ENCODE measurements at places on chromosomes 6 and 20.

- no peak for DNase-seq
These were observed 14.0 kb downstream of the TPD52L2 start for GRCh38 chr20:63878899-63879663.

- no peak for DNase-seq
These were observed 117.6 kb downstream of the MRPL14 start for GRCh38 chr6:44009425-44010321.

- DNase-seq, result no peak
These were observed 49.6 kb upstream of the RIPOR2 start for GRCh38 chr6:24985323-24985722.

- DNase-seq, result peak; percentile 36
These were observed 29.9 kb upstream of the MTRF1L start for GRCh38 chr6:153032255-153032882.

- DNase-seq, result no peak
These were observed 1289.3 kb upstream of the CITED2 start for GRCh38 chr6:140663772-140664171.

- no peak for DNase-seq
These were observed 31.3 kb downstream of the MOCS1 start for GRCh38 chr6:39902786-39903465.

DNA sequence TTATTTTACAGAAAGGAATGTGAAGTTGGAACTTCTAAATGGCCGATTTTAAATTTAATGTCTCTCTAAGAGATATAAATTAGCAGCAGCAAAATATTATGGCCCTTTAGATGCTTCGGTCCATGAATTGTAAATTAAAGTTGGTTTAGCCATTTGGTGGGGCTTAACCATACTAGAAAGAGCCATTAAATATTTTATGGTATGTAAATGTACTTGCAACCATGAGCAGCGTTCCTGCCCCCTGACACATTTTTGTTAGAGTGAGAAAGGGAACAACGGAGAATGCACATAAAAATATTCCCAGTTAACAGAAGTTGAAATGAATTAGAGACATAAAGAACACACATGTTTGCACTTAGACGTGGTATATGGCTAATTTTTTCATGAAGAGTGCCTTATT, 237.9 kb downstream of the MYLK4 start:
- DNase-seq, result no peak

GRCh38 chr6:158744986-158745430, 74.2 kb downstream of the EZR start:
- DNase-seq, result no peak

GRCh38 chr6:138652824-138653223, 120.7 kb upstream of the CCDC28A start:
- DNase-seq, result peak; percentile 21

DNA sequence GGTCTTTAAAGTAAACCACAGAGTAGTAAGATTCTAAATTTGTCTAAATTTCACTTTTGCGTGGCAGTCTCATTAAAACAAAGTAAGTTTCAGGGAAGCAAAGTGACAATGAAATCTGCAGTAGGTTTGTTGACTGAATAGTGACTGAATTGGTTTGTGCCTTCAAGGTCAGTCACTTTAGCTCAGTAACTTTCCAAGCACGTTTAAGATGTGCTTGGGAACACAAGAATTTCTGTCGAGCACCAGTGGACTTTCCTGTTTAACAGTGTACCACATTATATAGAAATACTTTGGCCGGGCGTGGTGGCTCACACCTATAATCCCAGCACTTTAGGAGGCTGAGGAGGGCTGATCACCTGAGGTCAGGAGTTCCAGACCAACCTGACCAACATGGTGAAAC, 1.7 kb upstream of the CD24 start:
- no peak for DNase-seq

GRCh38 chr6:169839898-169840631, 88.6 kb downstream of the ERMARD start:
- no peak for DNase-seq

GRCh38 chr6:83589076-83589475, 76.7 kb downstream of the PRSS35 start:
- DNase-seq, result no peak

- no peak for DNase-seq
These were observed 127.3 kb downstream of the BACH2 start for GRCh38 chr6:90169374-90169773.

DNA sequence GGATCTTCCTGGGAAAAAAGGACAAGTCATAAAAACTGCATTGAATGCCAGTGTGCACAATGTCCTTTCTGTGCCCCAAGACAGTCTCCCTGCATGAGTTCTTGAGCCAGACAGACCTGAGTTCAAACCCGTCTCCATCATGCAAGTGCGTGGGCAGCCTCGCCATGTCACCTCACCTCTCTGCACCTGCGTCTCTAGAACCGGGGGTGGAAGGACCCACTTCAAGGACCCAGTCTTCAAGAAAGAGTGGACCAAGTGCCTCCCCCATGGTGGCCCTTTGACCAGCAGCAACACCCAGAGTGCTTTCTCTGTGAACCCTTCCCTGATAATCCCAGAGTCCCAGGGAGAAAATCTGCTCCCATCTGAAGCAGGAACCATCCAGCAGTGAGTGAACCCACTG, 23.5 kb upstream of the ANGPT4 start:
- DNase-seq, result no peak

GRCh38 chr6:27352850-27353249, 35.7 kb upstream of the ZNF391 start:
- no peak for DNase-seq

DNA sequence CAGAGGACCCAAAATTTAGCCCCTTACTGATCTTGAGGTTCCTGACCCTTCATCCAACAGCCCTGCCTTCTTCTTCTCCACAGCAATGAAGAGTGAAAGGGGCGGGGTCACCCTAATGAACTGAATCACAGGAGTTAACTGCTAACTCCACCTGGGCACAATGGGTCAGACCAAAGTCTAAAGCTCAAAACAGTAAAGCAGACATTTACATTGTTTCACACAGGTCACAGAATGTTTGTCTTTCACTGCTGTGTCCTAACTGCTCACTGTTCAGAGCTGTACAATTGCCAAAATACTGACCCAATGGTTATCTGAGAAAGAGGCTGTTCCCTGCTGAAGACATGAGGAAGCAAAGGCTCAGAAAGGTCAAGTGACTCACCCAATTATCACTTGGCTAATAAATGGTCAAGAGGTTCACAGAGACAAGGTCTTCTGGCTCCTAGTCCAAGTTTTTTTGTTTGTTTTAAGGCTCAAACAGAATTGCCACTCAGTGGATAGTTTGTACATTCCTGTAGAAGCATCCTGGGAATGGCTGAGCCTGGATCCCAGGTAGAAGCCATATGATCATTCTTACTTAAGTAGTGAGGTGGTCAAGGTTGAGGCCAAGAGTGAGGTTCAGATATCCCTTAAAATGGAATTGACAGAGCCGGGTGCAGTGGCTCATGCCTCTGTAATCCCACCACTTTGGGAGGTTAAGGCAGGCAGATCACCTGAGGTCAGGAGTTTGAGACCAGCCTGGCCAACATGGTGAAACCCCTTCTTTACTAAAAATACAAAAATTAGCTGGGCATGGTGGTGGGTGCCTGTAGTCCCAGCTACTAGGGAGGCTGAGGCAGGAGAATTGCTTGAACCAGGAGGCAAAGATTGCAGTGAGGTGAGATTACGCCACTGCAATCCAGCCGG, 35.1 kb upstream of the FAM83C start:
- peak; percentile 71 for DNase-seq

- no peak for DNase-seq
These were observed 75.7 kb downstream of the METTL24 start for GRCh38 chr6:110282412-110282811.

GRCh38 chr6:56984361-56984760, 29.5 kb downstream of the BEND6 start:
- peak; percentile 39 for DNase-seq

GRCh38 chr20:41169791-41170351, 32.5 kb downstream of the PLCG1 start:
- DNase-seq, result no peak

- DNase-seq, result no peak
These were observed 8.7 kb upstream of the CST1 start for GRCh38 chr20:23759306-23759940.

- DNase-seq, result no peak
These were observed 893.5 kb upstream of the MAP3K7 start for GRCh38 chr6:91480402-91480801.

DNA sequence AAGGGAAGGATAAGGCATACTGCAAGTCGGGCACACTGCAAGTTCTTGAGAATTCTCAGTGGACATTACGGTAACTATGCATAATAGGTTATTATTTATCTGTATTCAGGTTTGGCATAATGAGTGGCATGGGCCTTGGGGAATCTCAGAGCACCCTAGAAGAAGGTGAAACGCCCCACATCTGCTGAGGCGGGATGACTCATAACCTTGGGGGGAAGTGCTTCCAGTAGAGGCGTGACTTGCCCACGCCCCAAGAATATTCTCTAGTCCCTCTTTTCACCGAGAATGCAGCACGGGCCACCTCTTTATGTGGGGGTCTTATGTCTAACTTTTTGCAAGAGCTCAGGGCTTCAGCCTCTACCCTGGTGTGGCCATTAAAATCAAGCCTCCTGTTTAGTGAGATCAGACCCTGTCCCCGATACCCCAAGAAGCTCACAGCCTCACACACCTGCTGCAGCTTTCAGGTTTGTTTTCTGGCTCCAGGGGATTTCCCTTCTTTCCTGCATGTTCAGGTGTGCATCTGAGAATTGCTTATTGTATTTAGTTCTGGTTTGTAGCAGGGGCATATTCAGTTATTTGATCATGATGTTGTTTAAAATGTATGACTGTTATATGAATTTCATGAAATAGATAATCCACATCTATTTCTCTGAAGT, 19.1 kb downstream of the ZFP64 start:
- no peak for DNase-seq

GRCh38 chr6:12436224-12436623, 146.1 kb downstream of the EDN1 start:
- no peak for DNase-seq

DNA sequence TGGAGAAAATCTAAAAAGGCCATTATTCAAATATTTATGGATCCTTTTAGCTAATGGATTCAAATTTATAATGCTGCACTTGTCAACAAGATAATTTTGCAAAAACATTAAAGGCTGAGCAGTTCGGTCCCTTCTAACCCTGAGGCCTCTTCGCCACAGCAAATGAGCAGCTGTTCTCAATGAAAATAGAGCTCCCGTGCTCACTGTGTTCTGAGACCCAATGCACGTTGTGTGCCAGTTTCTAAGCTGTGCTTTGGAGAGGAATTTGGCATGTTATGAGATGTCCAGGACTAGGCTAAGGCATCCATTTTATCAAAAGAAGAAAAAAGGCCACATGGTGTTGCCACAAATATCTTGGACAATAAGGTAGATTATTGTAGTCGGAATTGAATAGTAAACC, 220.1 kb upstream of the TSHZ2 start:
- no peak for DNase-seq

DNA sequence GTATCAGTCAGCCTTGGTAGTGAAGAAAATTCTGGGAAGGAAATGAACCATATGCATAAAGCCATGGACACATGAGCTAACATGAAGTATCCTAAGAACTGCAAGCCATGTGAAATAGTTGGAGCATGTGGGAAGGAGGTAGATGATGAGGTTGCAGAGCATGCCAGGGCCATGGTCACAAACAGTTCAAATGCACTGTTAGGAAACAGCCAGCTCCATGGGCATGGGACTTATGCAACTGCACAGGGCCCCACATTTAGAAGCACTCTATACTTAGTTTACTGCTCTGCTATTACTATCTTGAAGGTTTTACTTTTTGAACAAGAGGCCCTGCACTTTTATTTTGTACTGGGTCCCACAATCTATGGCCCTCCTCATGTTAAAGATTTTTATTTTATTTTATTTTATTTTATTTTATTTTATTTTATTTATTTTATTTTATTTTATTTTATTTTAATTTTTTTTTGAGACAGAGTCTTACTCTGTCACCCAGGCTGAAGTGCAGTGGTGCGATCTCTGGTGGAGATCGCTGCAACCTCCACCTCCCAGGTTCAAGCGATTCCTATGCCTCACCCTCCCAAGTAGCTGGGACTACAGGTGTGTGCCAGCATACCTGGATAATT, 169.1 kb downstream of the IBTK start:
- no peak for DNase-seq

DNA sequence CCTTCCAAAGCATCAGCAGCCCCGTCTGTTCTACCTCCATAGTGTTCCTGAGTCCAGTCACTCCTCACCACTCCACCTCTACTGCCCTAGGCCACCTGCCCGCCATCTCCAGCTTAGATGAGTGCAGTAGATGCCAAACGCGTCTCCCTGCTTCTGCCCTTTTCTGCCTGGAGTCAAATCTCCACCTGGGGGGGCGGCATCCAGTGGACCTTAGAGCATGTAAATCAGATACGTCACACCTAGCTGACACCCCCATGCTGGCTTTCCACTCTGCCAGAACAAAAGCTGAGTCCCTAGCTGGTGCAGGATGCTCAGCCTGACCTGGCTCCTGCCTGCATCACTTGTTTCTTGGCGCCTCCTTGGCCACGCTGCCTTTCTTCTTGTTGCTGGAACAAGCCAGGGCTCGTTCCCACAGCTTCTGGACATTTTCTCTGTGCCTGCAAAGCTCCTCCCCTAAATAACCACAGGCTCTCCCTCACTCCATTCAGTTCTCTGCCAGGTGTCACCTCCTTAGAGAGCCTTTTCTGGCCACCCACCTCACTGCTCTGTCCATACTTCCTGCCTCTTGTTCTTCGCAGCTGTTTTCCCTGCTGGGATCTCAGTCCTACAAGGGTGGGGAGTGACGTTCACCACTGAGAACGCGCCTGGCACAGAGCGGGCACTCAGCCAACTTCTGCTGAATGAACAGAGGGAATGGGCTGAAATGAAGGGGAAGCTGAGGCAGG, 5.8 kb downstream of the DDR1 start:
- DNase-seq, result no peak

DNA sequence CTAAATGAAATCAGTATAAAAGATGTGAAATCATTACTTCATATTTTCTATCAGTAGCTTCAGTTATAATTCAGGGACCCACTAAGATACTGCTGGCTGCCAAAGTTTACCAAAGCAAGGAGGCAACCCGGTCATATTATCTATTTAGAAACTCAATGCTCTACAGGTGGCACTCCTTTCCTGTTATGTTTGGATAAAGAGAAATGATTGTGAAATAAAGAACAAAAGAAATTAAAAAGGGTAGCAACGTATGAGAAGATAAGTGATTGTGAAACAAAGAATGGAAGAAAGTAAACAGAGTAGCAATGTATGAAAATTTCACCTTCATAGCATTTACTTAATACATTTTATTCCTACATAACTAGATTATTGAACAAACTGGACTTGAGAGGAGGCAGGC, 45.2 kb downstream of the RSPH3 start:
- DNase-seq, result no peak

- DNase-seq, result no peak
These were observed 4.6 kb upstream of the CLDN20 start for GRCh38 chr6:155259204-155259603.

GRCh38 chr6:138038142-138038870, 68.9 kb downstream of the PERP start:
- no peak for DNase-seq

- no peak for DNase-seq
These were observed 1.9 kb downstream of the NOL7 start for GRCh38 chr6:13617066-13617465.

Data from suppressor macrophage treated with lipopolysaccharide for 1 hour (primary cell).